ENCODE measurements at places on chromosomes 2 and 18.

DNA sequence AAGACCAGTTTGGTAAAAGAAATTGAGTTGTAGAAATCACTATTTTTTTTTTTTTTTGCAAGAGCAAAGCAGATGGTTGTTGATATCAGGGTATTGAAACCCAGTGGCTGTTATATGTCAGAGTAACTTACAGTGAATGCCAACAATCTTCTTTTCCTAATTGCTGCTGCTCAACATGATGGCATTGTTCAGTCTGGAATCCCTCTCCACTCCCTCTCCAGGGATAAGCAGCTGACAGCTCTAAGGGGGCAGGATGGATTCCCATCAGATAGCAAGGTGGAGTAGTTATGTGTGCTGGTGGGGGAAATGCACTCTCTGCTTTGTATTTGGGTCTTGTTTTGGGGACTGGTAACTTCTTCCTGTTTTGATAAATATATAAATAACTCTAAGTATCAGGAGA, 200.0 kb downstream of the PIK3C3 start:
- DNase-seq, result no peak

- DNase-seq, result no peak
These were observed 6.2 kb downstream of the SPAG16 start for GRCh38 chr2:213290501-213290900.

GRCh38 chr2:155839436-155839835, 493.1 kb downstream of the NR4A2 start:
- DNase-seq, result no peak

DNA sequence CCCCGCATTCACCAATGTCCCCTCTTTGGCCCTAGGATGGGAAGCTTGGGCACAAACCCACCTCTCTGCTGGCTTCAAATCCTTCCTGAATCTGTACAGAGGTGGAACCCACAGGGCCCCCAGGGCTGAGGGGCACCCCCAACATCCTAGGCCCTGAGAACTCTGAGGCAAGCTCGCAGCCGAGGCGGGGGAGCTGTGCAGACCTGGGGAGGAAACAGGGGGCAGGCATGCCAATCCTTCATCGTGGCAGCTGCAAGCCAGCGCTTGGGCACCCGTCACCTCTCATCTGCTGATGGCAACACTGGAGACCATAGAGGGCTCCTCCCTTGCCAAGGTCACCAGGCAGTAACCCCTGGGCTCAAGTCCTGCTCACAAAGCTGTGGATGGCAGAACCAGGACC, 10.8 kb downstream of the ECEL1 start:
- DNase-seq, result no peak

GRCh38 chr2:210170446-210171303, 534 bp downstream of the KANSL1L start:
- peak; percentile 93 for DNase-seq

- no peak for DNase-seq
These were observed 17.8 kb upstream of the TMEM131 start for GRCh38 chr2:98013407-98014042.
